Hematopoietic multipotent progenitor cell treated with erythropoietin and hydrocortisone succinate and interleukin-3 and kit ligand, for 8 days (in vitro differentiated cells): ENCODE measurements at places on chromosomes 5 and 9.

- DNase-seq, result no peak
Measured at GRCh38 chr5:141806626-141807025, 71.6 kb downstream of the PCDH1 start.

- DNase-seq, result no peak
Measured at GRCh38 chr5:54388811-54389210, 66.7 kb upstream of the HSPB3 start.

- DNase-seq, result no peak
Measured at GRCh38 chr5:172501708-172502320, 47.5 kb upstream of the SH3PXD2B start.

DNA sequence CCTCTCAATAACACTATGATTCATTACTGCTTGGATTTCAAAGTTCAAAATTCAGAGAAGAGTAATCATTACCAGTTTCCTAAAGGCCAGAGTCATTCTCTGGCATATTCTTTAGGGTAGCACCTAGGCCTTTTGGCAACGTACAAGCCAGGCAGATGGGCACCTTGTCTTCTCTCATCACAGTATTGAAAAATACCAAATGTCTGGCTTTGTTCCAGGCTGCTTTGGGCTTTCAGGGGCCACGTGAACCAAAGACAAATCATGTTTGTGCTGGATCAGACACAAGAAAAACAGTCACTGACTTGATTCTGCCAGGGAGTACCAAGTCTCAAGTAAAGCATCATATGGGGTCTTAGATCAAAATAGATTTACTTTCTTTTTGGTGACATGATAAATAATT lies 15.5 kb downstream of the MEGF9 start:
- DNase-seq, result no peak

- peak; percentile 3 for DNase-seq
Measured at GRCh38 chr9:103789686-103790085, 304.4 kb upstream of the SMC2 start.

DNA sequence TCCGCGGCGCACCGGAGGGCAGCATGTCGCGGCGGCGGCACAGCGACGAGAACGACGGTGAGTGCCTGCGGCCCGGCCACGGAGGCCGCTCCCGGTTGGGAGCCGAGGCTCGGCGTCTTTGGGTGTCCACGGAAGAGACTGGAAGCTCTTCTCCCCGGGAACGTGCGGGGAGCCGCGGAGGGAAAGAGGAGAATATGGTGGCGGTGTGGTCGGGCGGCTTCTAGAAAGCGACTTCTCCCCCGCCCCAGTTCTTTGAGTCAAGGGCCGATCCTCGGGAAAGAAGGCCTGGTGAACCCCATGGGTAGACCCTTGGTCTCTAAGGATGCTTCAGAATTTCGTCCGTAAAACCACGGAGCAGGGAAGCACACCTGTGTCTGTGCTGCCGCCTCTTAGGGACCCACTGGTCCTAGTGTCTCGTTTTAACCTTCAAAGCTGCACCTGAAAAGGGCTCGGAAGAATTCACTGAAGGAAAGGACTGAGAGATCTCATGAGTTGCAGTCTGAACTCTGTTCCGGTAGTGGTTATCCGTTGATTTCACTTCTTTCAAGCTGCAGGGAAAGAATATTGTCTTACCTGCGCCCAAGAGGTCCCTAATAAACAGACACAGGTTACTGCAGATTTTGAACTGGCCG lies 354 bp downstream of the NCBP1 start:
- peak; percentile 12 for DNase-seq

GRCh38 chr9:114696814-114697544 lies 15.0 kb upstream of the TEX48 start:
- peak; percentile 20 for DNase-seq

GRCh38 chr9:72979405-72980100 lies 26.7 kb upstream of the ALDH1A1 start:
- no peak for DNase-seq

- DNase-seq, result no peak
Measured at GRCh38 chr9:16309469-16310271, 560.8 kb downstream of the BNC2 start.

DNA sequence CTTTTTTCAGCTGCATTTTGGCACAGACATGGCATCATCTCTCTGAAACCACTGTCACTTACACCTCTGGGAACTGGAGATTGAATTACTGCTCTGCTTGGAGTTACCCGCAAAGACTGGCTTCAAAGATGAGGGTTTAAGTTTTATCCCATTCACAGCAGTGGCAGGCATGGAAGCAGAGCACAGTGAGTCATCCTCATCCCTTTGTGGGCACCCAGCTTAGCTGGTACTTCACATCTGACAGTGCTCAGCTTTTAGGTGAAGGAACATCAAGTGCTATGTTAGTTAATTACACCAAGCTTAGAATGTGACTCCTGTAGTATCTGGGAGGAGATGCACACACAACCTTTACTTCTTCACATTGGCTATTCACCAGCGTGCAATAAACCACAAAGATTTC lies 24.8 kb upstream of the ALDH1A1 start:
- DNase-seq, result no peak

GRCh38 chr5:124570285-124571035 lies 176.0 kb downstream of the ZNF608 start:
- no peak for DNase-seq

- peak; percentile 93 for DNase-seq
Measured at GRCh38 chr9:92295827-92296258, 2.3 kb upstream of the IARS1 start.

DNA sequence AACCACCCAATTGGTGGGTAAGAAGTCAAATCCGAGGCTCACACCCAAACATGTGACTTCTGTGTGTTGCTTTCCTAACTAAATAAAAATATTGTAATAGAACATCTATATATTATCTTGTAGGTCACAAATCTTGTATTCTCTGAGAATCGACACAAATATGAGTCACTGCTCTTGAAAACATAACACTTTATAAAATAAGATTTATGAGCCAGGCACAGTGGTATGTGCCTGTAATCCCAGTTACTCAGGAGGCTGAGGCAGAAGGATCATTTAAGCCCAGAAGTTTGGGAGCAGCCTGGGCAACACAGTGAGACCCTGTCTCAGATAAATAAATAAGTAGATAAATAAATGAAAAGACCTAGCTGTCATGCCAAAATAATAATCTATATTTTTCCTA lies 624.1 kb downstream of the ANXA1 start:
- DNase-seq, result no peak

DNA sequence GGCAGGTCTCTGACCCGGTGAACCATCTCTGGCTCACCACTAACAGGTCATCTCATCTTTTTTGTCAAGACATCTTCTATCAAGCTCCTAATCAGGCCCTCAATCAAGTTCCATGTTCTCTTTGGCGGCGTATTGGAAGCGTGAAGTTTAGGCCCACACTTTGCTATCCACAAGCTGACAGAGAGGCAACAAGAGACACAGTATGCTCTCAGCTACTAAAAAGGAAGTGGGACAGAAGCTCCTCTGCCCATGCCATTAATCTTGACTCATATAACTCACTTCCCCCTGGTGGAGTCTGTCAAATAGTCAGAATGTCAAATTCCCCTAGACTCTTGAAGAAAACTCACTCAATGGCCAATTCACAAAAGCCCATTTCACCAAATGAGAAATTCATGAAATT lies 77.6 kb upstream of the TMC1 start:
- no peak for DNase-seq

DNA sequence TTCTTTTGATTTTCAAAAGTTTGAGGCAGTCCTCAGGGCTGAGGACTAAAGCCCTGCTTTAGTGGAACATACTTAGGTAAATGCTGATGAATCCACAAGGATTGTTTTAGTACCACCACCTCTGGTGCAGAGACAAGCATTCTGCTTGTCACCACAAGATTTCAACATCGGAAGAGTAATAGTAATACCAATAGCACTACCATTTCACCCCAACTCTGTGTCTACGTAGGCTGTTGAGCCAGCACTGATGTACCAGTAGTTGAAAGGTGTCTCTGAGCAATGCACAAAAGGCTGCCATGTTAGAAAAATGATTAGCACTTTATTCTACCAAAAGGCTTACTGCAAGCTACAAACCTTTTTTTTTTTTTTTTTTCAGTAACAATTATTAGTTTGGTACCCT lies 213.2 kb upstream of the SLC24A2 start:
- no peak for DNase-seq

DNA sequence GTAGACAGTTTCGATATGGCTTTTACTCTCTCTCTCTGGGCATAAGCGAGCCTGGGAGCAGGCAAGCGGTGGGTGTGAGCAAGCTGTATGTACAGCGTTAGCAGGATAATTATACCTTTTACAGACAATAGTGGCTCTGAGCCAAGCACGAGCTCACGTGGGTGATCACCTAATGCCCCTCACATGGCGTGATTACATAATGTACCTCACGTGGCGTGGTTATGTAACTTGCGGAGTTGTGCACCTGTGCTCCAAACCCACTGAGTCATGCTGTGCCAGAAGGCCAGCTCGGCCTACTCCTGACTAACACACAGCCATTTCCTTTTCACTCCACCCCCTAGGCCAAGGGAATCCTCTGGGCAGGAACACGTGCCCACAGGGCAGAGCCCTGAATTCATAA lies 797.2 kb downstream of the EFNA5 start:
- DNase-seq, result no peak

- DNase-seq, result no peak
Measured at GRCh38 chr9:129036923-129037766, 719 bp downstream of the MIGA2 start.

- no peak for DNase-seq
Measured at GRCh38 chr5:10432059-10433008, 9.3 kb upstream of the ROPN1L start.

GRCh38 chr5:108654051-108654450 lies 93.6 kb upstream of the FER start:
- DNase-seq, result no peak

- DNase-seq, result no peak
Measured at GRCh38 chr9:72649127-72649442, 127.7 kb downstream of the TMC1 start.

GRCh38 chr5:37859805-37860204 lies 20.0 kb upstream of the GDNF start:
- DNase-seq, result no peak

GRCh38 chr9:107142896-107143603 lies 140.0 kb upstream of the RAD23B start:
- DNase-seq, result no peak

GRCh38 chr9:136372561-136373299 lies 739 bp downstream of the CARD9 start:
- DNase-seq, result peak; percentile 48

- no peak for DNase-seq
Measured at GRCh38 chr5:124410539-124411488, 335.6 kb downstream of the ZNF608 start.

- DNase-seq, result peak; percentile 64
Measured at GRCh38 chr5:10578293-10578665, 14.4 kb downstream of the ANKRD33B start.

DNA sequence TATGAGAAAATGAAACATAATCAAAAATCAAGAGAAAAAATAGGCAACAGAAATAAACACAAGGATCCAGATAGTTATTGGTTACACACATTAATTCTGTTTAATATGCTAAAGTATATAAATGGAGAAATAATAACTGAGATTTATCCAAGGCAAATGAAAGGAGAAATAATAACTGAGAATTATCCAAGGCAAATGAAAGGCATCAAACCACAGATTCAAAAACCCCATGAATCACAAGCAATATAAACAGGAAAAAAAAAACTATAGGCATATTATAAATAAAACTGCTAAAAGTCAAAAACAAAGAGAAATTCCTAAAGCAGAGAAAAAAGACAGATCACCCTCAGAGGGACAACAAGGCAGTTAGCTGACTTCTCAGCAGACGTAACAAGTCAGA lies 10.9 kb downstream of the DUSP1 start:
- DNase-seq, result no peak

GRCh38 chr9:130425741-130426466 lies 18.9 kb upstream of the ASS1 start:
- DNase-seq, result no peak

DNA sequence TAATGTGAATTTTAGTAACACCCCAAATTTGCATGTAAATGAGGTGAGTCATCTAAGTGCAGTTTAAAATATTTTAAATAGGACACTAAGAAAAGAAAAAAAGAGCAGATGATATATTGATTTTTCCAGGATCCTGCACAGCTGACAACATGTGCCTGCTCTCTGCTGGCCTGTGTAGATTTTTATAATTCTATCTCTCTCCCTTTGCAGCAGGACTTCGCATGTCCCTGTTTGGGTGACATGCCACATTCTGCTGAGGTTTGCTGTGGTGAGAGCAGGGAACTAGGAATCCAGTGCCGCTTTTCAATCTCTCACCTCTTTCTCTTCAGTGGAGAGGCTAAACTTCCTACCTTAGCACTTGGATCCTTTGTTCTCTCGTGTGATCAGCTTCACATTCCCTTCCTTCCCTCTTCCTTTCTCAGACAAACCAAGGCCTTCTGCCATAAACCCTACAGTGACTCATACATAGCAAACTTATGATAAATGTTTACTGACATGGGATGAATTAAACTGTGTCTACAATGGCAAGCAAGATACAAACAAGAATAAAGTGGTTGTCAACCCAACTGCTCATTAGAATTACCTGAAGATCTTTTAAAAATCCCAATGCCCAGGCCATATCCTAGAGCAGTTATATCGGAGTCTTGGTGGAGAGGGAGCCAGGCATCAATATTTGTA lies 198.8 kb upstream of the EFNA5 start:
- no peak for DNase-seq

DNA sequence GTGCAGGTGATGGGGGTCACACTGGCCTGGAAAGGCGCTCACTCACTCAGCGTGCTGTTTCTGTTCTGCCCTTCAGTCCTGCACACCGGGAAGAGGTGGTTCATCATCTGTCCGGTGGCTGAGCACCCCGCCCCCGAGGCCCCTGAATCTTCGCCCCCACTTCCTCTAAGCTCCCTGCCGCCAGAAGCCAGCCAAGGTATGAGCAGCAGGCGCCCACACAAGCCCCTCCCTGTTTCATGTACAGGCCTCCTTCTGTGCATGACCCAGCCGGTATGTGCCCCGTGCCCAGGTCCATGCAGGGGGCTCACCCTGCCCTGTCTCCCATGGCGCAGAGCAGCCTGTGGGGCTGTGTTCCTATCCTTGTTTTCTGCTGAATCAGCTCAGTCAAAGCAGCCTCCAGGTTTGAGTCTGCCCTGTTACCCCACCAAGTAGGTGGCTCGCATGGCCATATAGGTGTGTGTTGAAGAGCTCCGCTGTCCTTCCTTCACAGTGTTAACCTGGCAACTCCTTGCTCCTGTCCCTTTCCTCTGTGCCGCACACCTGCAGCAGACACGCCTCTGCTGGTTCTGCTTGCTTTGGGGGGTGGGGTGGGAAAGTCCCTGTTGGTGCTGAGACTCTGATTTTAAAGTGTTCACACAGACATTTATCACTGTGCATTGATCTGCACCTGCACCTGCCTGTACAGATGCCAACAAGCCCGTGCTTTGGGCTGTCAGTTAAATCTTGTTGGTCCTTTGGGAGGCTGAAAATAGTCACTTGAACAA lies 84.8 kb downstream of the WNK2 start:
- no peak for DNase-seq

GRCh38 chr5:141349917-141350619 lies at the start of gene PCDHGB1:
Gene PCDHGB1, plus strand, starts transcription at chr5:141350099. Its CDS starts 162 bp downstream, at chr5:141350261.
- DNase-seq, result peak; percentile 40
